NCI-H460 (cell line): ENCODE measurements at places on chromosomes 11 and 22. TPM values are rescaled to one million over a fixed set of nuclear protein-coding genes. Genes with fewer than 3 reads are reported as not detected.

Gene MRGPRX3
- total RNA-seq = 0.23 and 0.57 TPM in 2 replicates

Gene HORMAD2
- not detected in 2 replicates for total RNA-seq

DNA sequence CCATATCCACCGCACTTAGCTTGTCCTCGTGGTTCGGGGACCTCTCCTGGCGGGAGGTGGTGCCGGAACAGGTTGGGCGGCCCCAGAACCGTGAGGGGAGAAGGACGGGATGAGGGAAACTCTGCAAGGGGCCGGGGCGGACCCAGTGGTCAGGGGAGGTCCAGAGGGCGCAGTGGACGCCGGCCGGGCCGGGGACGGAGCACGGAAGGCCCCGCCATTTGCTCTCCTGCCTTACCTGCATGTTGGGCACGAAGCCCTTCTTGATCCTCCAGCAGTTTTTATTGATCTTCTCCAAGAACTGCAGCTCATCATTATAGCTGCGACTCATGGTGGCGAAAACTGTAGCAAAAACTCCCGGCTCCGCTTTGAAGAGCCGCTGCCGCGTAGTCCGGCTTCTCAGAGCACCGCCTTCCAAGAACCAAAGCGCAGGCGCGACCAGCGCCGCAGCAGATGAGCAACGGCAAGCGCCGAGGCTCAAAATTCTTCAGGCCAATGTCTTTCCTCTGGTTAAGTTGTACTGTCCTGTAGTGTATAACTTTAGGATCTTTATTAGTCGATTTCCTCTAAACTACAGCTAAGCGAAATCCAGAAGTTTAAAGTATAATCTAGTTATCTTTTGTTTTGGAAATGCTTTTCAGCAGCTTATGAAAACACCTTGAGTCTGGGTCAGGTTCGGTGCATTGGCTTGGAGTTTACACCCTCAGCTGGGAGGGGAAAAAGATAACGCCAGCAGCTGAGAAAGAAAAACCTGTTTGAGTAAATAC is at the start of gene RTCB:
TSS of gene RTCB (minus strand) at position 419 of the 764 bp plus-strand sequence. CDS start at position 328, 91 bp downstream.
- peak; percentile 82 for DNase-seq

GRCh38 chr22:50228366-50228765 is 16.5 kb downstream of the TUBGCP6 start:
- DNase-seq = no peak

- DNase-seq = no peak
Measured at GRCh38 chr11:30567120-30567519, 19.0 kb downstream of the MPPED2 start.

Gene OR51G1
- total RNA-seq = not detected in 2 replicates

GRCh38 chr11:6747097-6747668 is 24.6 kb downstream of the OR2AG2 start:
- no peak for DNase-seq
